GM23338 (cell line): ENCODE measurements at places on chromosomes 5 and 9. TPM values are rescaled to one million over a fixed set of nuclear protein-coding genes. Genes with fewer than 3 reads are reported as not detected.

DNA sequence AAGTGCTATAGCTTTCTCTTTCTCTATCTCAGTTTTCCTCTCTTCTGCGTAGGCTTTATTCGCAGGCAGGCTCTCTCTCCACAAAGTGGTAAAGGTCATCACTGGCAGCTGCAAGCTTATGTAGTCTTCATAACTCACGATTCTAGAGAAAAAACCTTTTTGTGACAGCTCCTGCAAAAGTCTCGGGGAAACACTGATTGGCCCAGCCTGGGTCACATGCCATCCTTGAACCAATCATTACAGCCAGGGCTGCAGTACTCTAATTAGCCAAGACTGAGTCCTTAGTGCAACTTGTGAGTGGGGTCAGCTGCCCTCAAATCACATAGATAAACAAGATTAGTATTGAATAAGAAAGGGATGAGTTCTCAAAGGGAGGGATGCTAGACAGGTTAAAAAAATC lies 18.3 kb upstream of the FRMPD1 start:
- H3K36me3 ChIP-seq, result no peaks in the 10 kb centered on the region
- no peak overlapping the region for H3K4me3 ChIP-seq
- H3K4me1 ChIP-seq, result no peaks in the 10 kb centered on the region

- H3K4me1 ChIP-seq, result 0 out of 2 replicates have a peak, but pooled peaks cover 2% of the 10 kb centered on the region
- no peak overlapping the region for H3K27ac ChIP-seq
- H3K27me3 ChIP-seq, result no peaks in the 10 kb centered on the region
- H3K36me3 ChIP-seq, result no peaks in the 10 kb centered on the region
- H3K4me3 ChIP-seq, result no peak overlapping the region
Measured at GRCh38 chr5:53425687-53426511, 54.5 kb upstream of the FST start.

DNA sequence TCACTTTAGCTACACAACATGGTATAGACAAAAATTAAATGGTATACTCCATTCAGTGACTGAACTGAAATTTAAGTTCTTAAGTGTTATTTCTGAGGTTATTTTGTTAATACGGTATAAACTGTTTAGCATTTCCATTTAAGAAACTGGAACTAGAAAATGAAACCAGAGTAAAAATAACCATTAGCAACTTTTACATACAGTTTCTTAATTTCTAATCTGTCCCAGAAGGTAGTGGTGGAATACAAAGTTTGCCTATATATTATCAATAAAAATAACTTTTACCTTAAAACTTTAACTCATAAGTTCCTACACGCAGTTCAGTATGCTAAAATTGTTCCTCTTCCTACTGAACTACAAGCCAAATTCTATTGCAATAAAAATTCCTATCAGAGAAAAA lies 10.3 kb downstream of the GOLPH3 start:
- peaks cover 17% of the 10 kb centered on the region; the same call in 1 of the 2 replicates for H3K36me3 ChIP-seq
- no peak for DNase-seq
- no peak overlapping the region for H3K27ac ChIP-seq
- H3K4me1 ChIP-seq, result no peaks in the 10 kb centered on the region; the same call in none of the 2 replicates
- no peak overlapping the region for H3K4me3 ChIP-seq
- no peaks in the 10 kb centered on the region for H3K27me3 ChIP-seq

DNA sequence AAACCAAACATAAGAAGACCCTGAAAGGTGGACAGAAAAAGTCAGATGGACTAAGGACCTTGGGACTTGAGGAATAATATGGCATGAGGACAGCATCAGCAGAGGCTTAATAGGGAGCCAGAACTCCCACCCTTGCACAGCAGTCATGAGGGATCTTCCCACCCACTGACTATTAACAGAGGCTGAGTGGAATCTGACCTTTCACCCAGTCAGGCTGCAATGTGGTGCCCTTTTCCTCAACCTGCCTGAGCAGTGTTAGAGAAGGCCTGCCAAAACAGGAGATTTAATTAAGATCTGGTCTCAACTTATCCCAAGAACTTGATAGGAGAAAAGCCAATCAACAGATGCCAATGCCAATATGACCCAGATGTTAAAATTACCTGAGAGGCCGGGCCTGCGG lies 481.9 kb downstream of the KDM4C start:
- no peaks in the 10 kb centered on the region for H3K27me3 ChIP-seq
- H3K4me1 ChIP-seq, result peaks cover 33% of the 10 kb centered on the region
- H3K36me3 ChIP-seq, result no peaks in the 10 kb centered on the region; the same call in 1 of the 2 replicates
- DNase-seq, result peak; percentile 33

DNA sequence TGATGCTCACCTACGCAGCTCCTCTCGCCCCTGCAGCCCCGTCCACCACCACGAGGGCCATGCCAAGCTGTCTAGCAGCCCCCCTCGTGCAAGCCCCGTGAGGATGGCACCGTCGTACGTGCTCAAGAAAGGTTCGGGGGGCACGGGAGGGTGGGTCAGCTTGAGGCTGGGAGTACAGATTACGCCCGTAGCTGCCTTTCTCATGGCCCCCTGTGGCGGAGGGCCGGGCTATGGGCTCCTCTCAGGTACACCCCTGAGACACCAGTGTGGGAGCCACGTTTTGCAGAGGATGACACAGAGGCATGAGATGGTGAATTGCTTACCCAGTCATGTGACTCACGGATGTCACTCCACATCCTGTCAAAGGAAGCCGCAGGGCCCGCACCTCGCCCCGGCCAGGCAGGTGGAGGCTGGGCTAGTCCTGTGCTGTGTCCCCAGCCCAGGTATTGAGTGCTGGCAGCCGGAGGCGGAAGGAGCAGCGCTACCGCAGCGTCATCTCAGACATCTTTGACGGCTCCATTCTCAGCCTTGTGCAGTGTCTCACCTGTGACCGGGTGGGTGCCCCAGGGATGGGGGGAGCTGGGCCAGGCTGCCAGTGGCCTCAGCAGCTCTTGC lies 33.7 kb downstream of the USP20 start:
- H3K4me1 ChIP-seq, result no peaks in the 10 kb centered on the region
- H3K4me3 ChIP-seq, result no peak overlapping the region
- H3K36me3 ChIP-seq, result no peaks in the 10 kb centered on the region
- no peak for DNase-seq
- H3K27ac ChIP-seq, result no peak overlapping the region
- no peaks in the 10 kb centered on the region for H3K27me3 ChIP-seq

GRCh38 chr5:10564838-10565784 lies 1.2 kb downstream of the ANKRD33B start:
- DNase-seq, result peak; percentile 62
- peak overlapping the region; percentile 81 for H3K4me3 ChIP-seq
- H3K36me3 ChIP-seq, result no peaks in the 10 kb centered on the region
- peaks cover 18% of the 10 kb centered on the region; the same call in 1 of the 2 replicates for H3K4me1 ChIP-seq

DNA sequence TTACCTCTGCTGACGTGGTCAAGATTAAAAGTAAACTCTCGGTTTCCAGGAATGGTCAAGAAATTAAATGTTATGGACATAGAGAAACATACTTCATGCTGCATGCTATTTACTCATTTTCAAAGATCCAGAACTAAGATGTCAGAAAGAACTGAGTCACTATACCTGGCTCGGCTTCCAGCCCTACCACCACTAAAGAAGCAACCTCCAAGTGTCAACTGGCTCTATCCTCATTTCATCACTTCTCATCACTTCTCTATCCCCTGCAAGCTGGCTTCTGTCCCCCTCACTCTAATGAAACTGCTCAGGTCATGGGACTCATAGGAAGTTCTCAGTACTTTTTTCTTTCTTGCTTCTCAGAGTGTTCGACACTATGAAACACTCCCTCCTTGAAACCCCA lies 116.2 kb downstream of the CDK5RAP2 start:
- DNase-seq, result no peak
- H3K27ac ChIP-seq, result no peak overlapping the region
- no peak overlapping the region for H3K4me3 ChIP-seq
- H3K27me3 ChIP-seq, result no peaks in the 10 kb centered on the region

DNA sequence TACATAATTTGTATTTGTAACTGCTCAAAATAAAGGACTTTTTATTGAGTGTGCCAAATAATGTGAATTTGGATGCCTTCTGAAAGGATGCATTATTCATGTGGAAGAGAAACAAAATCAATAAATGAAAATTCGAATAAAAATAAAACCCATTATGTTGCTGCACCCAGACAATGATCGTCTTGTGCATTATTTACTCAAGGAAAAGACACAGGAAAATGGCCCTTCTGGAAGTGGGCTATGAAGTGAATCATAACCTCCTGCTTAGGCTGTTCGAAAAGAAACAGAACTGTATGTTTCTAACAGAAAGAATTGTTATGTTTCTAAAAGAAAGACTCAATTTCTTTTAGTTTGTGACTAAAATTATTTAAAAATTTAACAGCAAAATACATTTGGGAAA lies 168.9 kb upstream of the NFIB start:
- H3K36me3 ChIP-seq, result no peaks in the 10 kb centered on the region
- peaks cover 9% of the 10 kb centered on the region for H3K4me1 ChIP-seq
- no peak overlapping the region for H3K27ac ChIP-seq
- no peaks in the 10 kb centered on the region for H3K27me3 ChIP-seq
- DNase-seq, result no peak
- no peak overlapping the region for H3K4me3 ChIP-seq

DNA sequence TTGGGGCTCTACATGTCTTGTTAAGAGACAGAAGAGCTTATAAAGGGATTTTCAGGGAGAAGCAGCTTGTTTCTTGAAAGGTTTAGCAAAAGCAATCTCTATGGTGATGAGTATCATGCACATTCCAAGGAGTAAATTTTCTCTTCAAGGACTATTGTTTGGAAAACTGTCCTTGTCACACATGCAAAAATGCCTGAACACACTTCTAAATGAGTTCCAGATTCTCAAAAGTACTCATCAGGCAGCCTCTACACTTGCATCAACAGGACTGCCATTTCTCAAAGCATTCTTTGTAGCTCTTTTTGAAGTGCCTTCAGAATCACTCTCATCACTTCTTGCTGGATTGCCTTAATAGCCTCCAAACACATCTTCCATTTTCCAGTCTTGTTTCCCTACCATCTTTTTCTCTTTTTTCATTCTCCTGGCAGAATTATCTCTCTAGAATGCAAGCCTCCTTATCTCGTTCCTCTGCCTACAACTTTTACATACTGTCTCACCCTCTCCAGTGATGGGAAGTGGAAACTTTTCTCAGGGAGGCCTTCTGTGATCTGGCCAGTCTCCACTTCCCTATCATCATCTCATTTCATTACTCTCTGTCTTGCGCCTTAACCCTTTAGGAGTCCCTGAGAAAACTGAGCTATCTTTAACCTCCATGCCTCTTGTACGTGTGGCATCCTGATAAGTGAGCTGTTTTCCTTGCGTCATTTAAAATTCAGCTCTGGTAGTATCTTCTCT lies 631.5 kb upstream of the TLE4 start:
- H3K36me3 ChIP-seq, result no peaks in the 10 kb centered on the region
- H3K4me3 ChIP-seq, result no peak overlapping the region
- H3K27ac ChIP-seq, result no peak overlapping the region
- no peak for DNase-seq
- H3K27me3 ChIP-seq, result no peaks in the 10 kb centered on the region
- H3K4me1 ChIP-seq, result no peaks in the 10 kb centered on the region

PCDHB15 gene
- total RNA-seq, result 8.0 and 12.1 TPM in 2 replicates

PCDHB9 gene
- total RNA-seq, result 0.63 and 0.78 TPM in 2 replicates

GRCh38 chr9:128089299-128089698 lies 21.3 kb downstream of the SLC25A25 start:
- no peak overlapping the region for H3K4me3 ChIP-seq
- H3K27ac ChIP-seq, result peak overlapping the region; percentile 50; the same call in 1 of the 2 replicates
- no peak for DNase-seq
- H3K36me3 ChIP-seq, result no peaks in the 10 kb centered on the region; the same call in 1 of the 2 replicates

FUT7 gene
- not detected in 2 replicates for total RNA-seq

DNA sequence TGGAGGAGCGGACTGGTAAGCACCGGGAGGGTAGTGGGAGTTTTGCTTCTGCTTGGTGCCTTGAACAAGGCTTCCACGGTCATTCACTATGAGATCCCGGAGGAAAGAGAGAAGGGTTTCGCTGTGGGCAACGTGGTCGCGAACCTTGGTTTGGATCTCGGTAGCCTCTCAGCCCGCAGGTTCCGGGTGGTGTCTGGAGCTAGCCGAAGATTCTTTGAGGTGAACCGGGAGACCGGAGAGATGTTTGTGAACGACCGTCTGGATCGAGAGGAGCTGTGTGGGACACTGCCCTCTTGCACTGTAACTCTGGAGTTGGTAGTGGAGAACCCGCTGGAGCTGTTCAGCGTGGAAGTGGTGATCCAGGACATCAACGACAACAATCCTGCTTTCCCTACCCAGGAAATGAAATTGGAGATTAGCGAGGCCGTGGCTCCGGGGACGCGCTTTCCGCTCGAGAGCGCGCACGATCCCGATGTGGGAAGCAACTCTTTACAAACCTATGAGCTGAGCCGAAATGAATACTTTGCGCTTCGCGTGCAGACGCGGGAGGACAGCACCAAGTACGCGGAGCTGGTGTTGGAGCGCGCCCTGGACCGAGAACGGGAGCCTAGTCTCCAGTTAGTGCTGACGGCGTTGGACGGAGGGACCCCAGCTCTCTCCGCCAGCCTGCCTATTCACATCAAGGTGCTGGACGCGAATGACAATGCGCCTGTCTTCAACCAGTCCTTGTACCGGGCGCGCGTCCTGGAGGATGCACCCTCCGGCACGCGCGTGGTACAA lies 556 bp downstream of the PCDHGC3 start:
- H3K4me1 ChIP-seq, result no peaks in the 10 kb centered on the region; the same call in 1 of the 2 replicates

- no peak overlapping the region for H3K27ac ChIP-seq
- no peak overlapping the region for H3K4me3 ChIP-seq
- peaks cover 19% of the 10 kb centered on the region; the same call in 1 of the 2 replicates for H3K4me1 ChIP-seq
- H3K27me3 ChIP-seq, result peaks cover 55% of the 10 kb centered on the region
- no peaks in the 10 kb centered on the region for H3K36me3 ChIP-seq
Measured at GRCh38 chr5:179346875-179347274, 1.6 kb upstream of the ADAMTS2 start.

- H3K4me3 ChIP-seq, result no peak overlapping the region
- no peak overlapping the region for H3K27ac ChIP-seq
- H3K27me3 ChIP-seq, result no peaks in the 10 kb centered on the region
- H3K36me3 ChIP-seq, result no peaks in the 10 kb centered on the region
- DNase-seq, result peak; percentile 53
Measured at GRCh38 chr5:97425511-97425910, 242.5 kb upstream of the RIOK2 start.

DNA sequence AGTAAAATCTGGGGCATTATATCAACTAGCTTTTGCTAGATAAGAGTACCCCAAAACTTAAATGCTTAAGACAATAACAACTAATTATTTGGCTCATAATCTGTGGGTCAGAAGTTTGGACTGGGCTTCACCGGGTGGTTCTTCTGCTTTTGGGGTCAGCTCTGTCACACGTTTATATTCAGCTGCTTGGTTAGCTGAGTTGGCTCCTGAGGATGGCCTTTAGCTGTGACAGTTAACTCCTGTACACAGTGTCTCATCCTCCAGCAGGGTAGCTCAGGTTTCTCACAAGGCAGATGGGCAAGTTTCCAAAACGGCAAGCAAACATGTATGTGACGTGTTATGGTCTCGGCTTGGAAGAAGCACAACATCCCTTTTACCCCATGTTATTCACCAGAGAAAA lies 488.2 kb downstream of the TLE4 start:
- no peaks in the 10 kb centered on the region for H3K27me3 ChIP-seq
- no peaks in the 10 kb centered on the region; the same call in 1 of the 2 replicates for H3K4me1 ChIP-seq
- DNase-seq, result no peak

GRCh38 chr5:132474131-132474723 lies 16.3 kb downstream of the IRF1 start:
- no peak overlapping the region for H3K4me3 ChIP-seq
- H3K4me1 ChIP-seq, result peaks cover 7% of the 10 kb centered on the region
- no peaks in the 10 kb centered on the region for H3K36me3 ChIP-seq
- no peak overlapping the region for H3K27ac ChIP-seq

GRCh38 chr5:17912794-17913193 lies 278.5 kb downstream of the TAF11L14 start:
- H3K36me3 ChIP-seq, result no peaks in the 10 kb centered on the region
- H3K27ac ChIP-seq, result no peak overlapping the region
- peaks cover 2% of the 10 kb centered on the region; the same call in 1 of the 2 replicates for H3K4me1 ChIP-seq
